ENCODE measurements at places on chromosomes 16 and 17.

DNA sequence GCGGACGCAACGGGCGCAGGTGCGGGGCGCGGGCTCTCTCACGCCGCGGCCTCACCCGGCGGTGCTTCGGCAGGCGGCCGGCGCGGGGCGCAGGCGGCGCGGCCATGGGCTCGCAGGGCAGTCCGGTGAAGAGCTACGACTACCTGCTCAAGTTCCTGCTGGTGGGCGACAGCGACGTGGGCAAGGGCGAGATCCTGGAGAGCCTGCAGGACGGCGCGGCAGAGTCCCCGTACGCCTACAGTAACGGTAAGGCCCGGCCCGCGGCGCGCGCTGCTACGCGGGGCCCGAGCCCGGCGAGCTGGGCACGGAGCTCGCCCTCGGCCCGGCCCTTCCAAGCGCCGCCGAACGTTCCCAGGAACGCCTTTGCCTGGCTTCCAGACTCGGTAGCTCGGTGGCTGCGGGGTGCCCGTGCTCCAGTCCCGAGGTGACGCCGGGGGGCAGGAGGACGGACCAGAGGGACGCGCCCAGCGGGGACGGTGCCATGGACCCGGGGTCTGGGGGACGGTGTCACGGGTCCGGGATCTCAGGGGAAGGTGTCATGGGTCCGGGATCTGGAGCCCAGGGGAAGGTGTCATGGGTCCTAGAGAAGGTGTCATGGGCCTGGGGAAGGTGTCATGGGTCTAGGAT, 435 bp downstream of the RAB40C start:
- peak; percentile 37 for DNase-seq
- peak overlapping the region; percentile 77 for H3K27ac ChIP-seq
- peak overlapping the region; percentile 94 for H3K4me3 ChIP-seq
- no peaks in the 10 kb centered on the region for H3K36me3 ChIP-seq
- no peaks in the 10 kb centered on the region for H3K27me3 ChIP-seq

DNA sequence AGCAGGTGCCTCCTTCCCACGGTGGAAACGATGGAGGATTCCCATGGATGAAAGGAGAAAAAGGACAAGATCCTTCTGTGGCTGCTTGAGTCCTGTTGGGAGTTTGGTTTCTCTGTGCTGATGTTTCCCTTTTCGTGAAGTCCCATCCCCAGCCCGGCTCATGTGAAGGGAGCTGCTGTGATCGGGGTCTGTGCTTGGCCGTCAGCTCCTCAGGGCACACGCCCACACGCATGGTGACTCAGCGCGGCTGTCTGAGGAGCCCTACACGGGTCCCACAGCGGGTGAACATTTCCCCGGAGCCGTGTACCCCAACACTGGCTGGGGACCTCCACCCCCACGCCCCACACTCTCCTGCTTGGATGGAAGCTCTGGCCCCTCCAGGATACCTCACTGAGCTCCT, 44.5 kb upstream of the SSTR5 start:
- no peak overlapping the region for H3K4me3 ChIP-seq
- no peaks in the 10 kb centered on the region for H3K36me3 ChIP-seq
- peak; percentile 49 for DNase-seq
- H3K4me1 ChIP-seq, result no peaks in the 10 kb centered on the region

GRCh38 chr17:59766491-59766890, 59.0 kb downstream of the VMP1 start:
- no peak overlapping the region for H3K4me3 ChIP-seq
- H3K4me1 ChIP-seq, result peaks cover 27% of the 10 kb centered on the region
- no peak overlapping the region for H3K27ac ChIP-seq

GRCh38 chr16:27690608-27691007, 140.7 kb downstream of the KATNIP start:
- H3K36me3 ChIP-seq, result no peaks in the 10 kb centered on the region
- no peaks in the 10 kb centered on the region for H3K4me1 ChIP-seq
- H3K27me3 ChIP-seq, result no peaks in the 10 kb centered on the region
- no peak overlapping the region for H3K27ac ChIP-seq

DNA sequence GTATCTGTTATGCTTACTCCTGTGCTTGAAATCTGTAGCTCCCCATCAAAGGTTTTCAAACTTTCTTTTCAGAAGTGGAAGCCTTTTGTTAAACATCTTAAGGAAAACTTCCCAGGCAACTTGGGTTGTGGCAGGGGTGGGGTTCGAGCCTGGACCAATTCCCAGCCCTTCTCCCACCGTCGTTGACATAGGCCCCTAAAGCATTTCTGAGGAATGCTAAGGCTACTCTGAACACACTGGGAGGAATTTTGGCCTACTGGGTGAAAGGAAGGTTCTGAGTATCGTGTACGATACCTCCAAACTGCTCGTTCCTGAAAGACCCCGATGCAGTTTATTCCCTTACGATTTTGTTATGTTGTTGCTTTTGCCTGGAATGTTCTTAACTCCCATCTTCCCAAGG, 56.1 kb upstream of the PMFBP1 start:
- no peak overlapping the region for H3K4me3 ChIP-seq
- no peak overlapping the region for H3K27ac ChIP-seq
- H3K36me3 ChIP-seq, result no peaks in the 10 kb centered on the region
- no peaks in the 10 kb centered on the region for H3K4me1 ChIP-seq
- DNase-seq, result no peak
- H3K27me3 ChIP-seq, result no peaks in the 10 kb centered on the region

DNA sequence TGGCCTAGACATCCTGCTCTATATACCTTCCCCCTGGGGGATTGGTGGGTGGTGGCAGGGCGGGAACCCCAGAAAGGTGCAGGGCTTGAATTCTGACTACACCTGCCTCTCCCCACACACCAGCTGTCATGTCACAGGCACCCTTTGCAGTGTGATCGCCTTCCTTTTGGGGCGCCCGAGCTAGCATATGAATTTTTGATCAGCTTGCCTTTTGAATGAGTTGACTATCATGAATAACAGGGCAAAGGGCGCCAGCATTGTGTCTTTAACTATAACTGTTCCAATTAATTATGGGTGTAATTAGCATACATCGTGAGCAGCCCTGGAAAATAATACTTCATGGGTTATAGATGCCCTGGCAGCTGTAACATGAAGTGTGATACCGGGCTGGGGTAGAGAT, 72.7 kb downstream of the CYLD start:
- H3K4me1 ChIP-seq, result no peaks in the 10 kb centered on the region
- no peaks in the 10 kb centered on the region for H3K27me3 ChIP-seq
- H3K36me3 ChIP-seq, result no peaks in the 10 kb centered on the region

DNA sequence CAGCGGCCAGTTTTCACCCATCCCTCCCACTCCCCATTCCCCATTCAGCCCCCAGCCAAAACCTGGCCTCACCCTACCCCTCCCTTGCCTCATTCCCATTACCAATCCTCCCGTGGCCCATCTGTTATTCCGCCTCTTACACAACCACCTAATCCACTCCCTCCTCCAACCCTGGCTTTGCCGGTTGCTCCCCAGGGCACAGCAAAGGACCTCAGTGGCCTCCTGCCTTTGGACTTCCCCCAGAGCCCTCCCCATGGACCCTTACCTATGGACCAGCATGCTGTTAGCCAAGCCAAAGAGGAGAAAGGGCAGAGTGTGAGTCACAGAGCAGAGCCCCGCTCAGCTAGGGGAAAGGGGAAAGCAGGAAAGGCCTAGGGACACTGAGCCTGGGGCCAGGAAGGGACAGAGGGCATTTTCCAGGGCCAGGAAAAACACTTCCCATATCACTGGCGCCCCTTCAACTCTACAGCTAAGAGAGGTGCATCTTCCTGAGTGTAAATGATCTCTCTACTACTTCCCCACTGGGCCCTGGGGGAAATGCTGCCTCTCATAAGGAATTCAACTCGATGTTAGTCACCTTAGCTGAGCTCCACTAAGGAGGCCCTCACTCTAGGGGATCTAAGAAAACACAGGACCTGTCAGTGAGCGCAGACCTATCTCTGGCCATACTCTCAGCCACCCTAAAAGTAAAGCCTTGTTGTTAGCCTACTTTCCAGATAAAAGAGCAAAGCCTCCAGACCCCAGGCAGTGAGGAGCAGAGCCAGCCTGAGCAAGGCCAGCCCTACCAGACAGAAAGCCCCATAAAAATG, 10.6 kb downstream of the PEMT start:
- no peaks in the 10 kb centered on the region for H3K27me3 ChIP-seq
- no peak overlapping the region for H3K27ac ChIP-seq
- DNase-seq, result no peak

DNA sequence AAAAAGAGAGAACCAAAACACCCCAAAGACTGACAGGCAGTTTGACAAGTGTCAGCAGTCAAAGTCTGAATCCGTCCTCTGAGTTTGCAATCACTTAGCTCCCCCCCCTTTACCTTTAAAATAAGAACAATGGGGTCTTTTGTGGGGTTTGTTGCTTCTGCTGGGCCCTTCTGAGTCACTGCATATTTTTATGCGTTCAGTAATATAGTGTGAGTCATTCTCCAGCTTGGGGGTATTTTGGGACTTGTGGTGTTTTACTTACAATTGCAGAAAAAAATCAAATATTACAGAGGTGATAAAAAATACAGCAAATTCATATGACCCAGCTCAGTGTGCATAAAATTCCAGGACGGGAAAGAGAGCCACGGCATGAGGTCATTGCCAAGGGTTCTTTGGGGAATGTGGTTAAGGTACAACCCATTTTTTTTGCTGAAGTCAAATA, 120.1 kb downstream of the CYLD start:
- H3K4me1 ChIP-seq, result no peaks in the 10 kb centered on the region
- H3K36me3 ChIP-seq, result no peaks in the 10 kb centered on the region
- no peak overlapping the region for H3K4me3 ChIP-seq
- H3K27me3 ChIP-seq, result no peaks in the 10 kb centered on the region
- DNase-seq, result peak; percentile 21

GRCh38 chr17:48456589-48456988, 26.6 kb upstream of the SKAP1 start:
- H3K27me3 ChIP-seq, result no peaks in the 10 kb centered on the region
- H3K4me1 ChIP-seq, result peaks cover 10% of the 10 kb centered on the region
- no peak for DNase-seq
- no peak overlapping the region for H3K4me3 ChIP-seq
- no peaks in the 10 kb centered on the region for H3K36me3 ChIP-seq
- H3K27ac ChIP-seq, result no peak overlapping the region

- H3K4me3 ChIP-seq, result no peak overlapping the region
- H3K27me3 ChIP-seq, result no peaks in the 10 kb centered on the region
- no peak overlapping the region for H3K27ac ChIP-seq
Measured at GRCh38 chr17:21193031-21193430, 20.9 kb downstream of the TMEM11 start.

- H3K4me3 ChIP-seq, result no peak overlapping the region
- no peak overlapping the region for H3K27ac ChIP-seq
- DNase-seq, result no peak
- H3K36me3 ChIP-seq, result no peaks in the 10 kb centered on the region
- H3K27me3 ChIP-seq, result no peaks in the 10 kb centered on the region
Measured at GRCh38 chr17:14452856-14453255, 152.0 kb downstream of the HS3ST3B1 start.

DNA sequence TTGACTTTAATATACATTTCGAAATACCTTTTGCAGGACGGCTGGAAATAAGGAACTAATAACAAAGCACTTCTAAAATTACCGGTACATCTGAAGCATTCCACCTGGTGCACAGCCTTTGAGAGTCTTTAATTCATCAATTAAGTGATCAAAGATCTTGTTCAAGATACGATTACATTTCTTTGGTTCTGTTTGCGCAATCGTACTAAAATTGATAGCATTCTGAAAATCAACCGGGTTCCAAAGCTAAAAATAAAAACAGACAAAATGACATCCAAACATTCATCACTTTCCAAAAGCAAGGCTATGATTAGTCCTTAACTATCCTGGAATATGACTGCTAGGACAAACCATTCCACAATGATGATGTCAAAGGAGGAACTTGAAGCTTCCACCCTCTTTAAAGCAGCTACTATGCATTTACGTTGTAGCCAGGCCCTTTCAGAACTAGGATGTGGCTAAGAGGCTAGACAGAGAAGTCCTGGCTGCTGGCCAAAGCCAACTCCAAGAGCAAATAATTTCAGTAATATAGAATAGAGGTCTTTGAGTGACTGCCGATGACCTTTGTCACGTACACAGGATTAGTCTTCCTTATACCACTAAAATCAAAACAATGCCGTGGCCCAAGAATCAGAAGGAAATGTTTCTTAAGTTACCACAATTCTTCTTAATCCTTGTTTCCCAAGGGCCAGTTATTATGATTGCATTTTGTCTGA, 299.8 kb upstream of the PSMD7 start:
- H3K4me1 ChIP-seq, result no peaks in the 10 kb centered on the region
- H3K36me3 ChIP-seq, result no peaks in the 10 kb centered on the region
- DNase-seq, result no peak
- no peak overlapping the region for H3K4me3 ChIP-seq

DNA sequence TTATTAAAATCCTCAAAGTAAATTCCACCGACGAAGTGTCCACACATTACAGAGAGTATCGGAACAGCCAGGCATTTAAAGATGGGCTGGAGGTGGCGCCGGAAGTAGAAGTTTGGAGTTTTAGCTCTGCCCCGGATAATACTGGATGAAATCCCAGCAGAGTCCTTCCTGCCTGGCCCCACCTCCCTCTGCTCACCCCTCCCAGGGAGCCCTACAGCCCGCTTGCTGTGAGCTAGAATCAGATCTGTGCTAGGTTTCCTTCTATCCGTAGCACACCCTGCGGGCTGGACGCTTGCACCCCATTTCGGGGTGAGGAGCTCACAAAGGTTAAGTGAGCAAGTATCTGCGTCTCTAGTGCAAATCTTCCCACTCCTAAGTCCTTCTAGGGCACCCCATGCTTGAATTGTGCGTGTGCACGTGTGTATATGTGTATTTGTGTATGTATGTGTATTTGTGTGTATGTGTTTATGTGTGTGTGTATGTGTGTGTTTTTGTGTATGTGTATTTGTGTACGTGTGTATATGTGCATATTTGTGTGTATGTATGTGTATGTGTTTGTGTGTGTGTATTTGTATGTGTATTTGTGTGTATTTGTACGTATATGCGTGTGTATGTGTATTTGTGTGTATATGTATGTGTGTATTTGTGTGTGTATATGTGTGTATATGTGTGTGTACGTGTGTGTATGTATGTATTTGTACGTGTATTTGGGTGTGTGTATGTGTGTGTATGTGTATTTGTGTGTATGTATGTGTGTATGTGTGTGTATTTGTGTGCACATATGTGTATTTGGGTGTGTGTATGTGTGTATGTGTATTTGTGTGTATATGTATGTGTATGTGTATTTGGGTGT, 61.4 kb downstream of the HAPSTR1 start:
- H3K27ac ChIP-seq, result peak overlapping the region; percentile 53
- H3K27me3 ChIP-seq, result no peaks in the 10 kb centered on the region
- peak; percentile 82 for DNase-seq

All from A673 (cell line).